Muscle of arm (tissue), 14 donors: ENCODE measurements at places on chromosomes 5 and 9.

- DNase-seq, result no peak
Measured at GRCh38 chr5:164672205-164672604, 1166.8 kb downstream of the MAT2B start.

- no peak for DNase-seq
Measured at GRCh38 chr5:54785729-54786591, 199.4 kb downstream of the ESM1 start.

- DNase-seq, result no peak
Measured at GRCh38 chr9:38436708-38437107, 12.5 kb upstream of the IGFBPL1 start.

DNA sequence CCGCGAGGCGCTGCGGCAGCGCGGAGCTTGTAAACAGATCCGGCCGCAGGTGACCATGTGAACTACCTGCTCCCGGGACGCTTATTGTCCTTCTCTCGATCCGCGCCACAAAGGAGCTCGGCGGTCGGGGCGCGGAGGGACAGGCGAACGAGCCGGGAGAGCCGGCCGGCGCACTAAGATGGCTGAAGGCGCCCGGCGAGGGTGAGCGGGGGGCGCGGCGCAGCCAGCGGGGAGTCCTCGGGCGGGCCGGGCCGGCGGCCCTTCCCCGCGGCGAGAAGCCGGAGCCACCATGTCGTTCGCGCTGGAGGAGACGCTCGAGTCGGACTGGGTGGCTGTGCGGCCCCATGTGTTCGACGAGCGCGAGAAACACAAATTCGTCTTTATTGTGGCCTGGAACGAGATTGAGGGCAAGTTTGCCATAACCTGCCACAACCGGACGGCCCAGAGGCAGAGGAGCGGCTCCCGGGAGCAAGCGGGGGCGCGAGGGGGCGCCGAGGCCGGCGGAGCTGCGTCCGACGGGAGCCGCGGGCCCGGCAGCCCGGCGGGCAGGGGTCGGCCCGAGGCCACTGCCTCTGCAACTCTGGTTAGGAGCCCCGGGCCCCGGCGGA is 535 bp downstream of the JMY start:
- no peak for DNase-seq

DNA sequence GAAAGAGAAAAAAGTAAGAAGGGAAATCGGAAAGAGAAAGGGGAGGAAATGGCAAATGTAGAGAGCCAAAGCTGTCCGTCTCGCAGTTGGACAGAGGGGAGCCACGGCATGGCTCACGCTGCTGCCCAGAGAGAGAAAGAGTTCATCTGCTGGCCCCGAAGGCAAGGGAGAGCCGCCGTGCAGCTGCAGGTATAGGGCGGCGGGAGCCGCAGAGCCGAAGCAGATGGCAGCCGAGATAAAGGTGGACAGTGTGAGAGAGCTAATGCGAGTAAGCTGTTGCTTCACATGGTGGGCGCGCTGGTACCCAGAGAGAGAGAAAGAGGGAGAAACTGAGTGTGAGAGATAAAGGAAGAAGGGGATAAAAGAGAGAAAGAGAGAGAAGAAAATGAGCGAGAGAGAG is 188.4 kb upstream of the PPP1R26 start:
- DNase-seq, result no peak

DNA sequence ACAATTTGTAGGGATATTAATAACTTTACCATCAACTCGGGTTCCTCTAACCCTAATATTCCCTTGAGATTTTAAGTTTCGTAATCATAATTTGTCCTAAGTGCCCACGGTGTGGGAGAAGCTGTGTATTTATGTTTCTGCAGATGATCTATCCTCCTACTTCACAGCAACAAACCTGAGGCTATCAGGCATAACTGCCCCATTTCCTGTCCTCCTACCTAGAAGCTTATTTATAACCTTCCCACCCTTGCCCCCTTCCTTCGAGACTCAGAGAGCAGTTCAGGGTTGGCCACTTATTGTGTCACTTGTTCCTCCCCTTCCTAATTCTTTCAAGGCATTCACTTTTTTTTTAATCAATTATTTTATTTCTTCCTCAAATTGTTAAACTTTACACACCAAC is 29.6 kb upstream of the LCP2 start:
- DNase-seq, result no peak

- peak; percentile 56 for DNase-seq
Measured at GRCh38 chr9:93098236-93098946, 2.4 kb downstream of the CARD19 start.

- DNase-seq, result no peak
Measured at GRCh38 chr5:38996123-38996522, 78.1 kb downstream of the RICTOR start.

DNA sequence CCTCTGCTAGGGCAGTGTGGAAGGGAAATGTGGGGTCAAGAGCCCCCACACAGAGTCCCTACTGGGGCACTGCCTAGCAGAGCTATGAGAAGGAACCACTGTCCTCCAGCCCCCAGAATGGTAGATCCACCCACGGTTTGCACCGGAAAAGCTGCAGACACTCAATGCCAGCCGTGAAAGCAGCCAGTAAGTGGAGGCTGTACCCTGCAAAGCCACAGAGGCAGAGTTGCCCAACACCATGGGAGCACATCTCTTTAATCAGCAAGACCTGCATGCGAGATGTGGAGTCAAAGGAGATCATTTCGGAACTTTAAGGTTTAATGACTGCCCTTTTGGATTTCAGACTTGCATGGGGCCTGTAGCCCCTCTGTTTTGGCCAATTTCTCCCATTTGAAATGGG is 52.2 kb downstream of the GKAP1 start:
- DNase-seq, result no peak

DNA sequence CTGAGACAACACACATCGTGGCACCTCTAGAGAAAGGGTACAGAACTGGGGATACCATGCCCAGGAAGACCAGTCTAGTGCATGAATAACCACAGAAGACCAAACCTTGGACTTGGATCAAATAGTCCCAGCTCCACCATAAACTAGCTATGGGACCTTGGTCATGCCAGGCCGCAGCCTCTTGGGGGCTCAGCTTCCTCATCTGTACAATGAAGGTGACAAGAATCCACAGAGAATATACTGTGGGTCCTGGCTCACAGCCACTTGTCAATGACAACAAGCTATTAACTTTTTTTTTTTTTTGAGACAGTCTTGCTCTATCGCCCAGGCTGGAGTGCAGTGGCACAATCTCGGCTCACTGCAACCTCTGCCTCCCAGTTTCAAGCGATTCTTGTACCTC is 3.9 kb downstream of the KYAT1 start:
- DNase-seq, result no peak

- DNase-seq, result no peak
Measured at GRCh38 chr5:151648988-151649387, 37.7 kb downstream of the SPARC start.

GRCh38 chr5:138980441-138980840 is 105.3 kb upstream of the LRRTM2 start:
- no peak for DNase-seq

- no peak for DNase-seq
Measured at GRCh38 chr5:164336276-164336675, 830.9 kb downstream of the MAT2B start.

DNA sequence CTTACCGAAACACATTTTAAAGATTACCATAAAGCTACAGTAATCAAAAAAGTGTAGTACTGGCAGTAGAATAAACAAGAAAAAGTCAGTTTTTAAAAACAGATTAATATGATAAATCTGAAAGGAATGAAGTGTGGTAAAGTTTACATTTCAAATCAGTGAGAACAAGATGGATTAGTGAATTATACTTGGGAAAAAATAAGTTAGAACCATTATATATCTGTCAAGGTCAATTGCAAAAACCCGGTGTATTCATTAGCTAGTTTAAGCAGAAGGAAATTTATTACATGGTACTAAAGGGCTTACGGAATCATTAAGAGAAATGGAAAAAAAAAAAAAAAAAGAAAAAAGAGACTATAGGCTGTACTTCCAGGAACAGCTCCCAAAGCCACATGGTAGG is 164.3 kb downstream of the MUSK start:
- no peak for DNase-seq

- DNase-seq, result no peak
Measured at GRCh38 chr9:115106642-115107041, 11.3 kb downstream of the TNC start.

GRCh38 chr9:34984049-34984448 is 5.5 kb upstream of the DNAJB5 start:
- no peak for DNase-seq

DNA sequence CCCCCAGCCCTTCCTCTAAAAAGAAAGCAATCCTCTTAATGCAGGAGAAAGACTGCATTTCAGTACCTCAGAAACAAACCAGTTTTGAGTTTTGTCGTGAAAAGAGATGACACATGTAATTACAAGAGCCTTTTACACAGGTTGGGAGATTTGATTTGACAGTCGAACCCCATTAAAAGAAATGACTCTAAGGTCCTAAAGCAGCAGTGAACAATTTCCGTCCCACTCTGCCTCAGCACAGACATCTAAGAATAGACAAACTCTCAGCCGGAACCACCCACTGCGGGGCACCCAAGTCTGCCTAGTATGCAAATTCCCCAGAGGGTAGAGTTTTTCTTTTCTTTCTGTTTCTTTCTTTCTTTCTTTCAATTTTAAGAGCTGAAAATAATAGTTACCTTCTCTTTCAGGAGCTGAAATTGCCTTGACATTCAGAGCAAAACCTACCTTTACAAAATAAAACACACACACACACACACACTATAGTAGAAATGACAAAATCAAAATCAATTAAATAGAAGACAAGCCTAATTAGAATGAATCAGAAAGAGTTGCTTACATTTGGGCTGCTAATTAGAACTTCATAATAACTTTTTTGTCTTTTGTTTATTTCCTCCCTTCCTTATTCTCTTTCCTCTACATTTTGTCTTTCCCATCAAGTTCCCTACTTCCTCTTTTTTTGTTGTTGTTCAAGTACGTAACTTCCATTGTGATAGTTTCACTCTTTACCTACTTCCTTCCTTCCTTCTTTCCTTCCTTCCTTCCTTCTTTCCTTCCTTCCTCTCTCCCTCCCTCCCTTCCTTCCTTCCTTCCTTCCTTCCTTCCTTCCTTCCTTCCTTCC is 65.1 kb downstream of the BASP1 start:
- DNase-seq, result no peak

- DNase-seq, result no peak
Measured at GRCh38 chr5:43390471-43390870, 21.7 kb downstream of the CCL28 start.

DNA sequence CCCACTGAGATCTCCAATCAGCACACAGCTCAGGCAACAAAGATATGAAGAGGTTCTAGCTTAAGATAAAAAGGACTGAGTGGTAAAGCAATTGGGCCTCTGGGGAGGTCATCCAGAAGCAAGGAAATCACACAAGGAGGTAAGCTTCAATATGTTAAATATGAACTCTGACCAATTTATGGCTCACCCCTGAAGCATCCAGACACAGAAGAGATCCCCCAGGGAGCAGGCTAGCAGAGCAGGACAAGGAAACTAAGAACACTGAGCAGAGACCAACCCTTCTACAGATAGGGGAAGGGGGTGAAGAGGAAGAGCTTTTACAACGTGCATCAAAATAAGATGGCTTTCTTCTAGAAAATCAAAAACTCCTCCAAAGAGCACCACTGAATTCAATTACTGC is 616.2 kb downstream of the DNAH5 start:
- no peak for DNase-seq

DNA sequence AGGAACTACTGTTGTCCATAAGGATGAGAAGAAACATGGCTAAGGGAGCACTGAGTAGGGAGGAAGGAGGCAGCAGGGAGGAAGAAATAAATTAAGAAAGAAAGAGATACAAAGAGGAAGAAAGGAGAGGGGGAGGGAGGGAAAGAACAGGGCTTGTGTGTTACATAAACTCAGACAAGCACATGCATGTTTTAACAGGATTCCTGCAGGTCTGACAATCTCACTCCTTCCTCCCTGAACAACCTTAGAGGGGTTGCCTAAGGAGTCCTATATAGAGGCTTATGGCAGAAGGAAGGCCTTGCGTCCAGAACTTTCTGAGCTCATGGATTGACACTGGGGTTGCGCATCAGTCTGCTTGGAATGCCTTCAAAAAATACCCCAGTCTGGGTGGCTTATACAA is 4.2 kb upstream of the KCNIP1 start:
- DNase-seq, result no peak

DNA sequence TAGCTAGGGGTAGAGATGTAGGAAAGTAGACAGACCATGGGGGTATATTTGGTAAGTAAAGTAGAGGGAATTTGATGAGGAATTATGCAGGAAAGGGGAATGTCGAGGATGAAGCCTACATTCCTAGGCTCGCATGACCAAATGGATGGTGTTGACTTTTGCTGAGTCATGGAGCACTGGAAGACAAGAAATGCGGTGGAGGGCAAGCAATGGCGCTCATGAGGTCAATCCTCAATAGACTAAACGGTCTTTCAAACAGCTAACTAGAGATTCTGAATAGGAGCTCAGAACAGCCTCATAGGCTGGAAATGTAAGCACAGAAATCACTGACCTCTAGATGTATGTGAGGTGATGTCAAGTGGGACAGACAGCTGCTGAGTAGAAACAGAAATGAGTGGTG is 50.7 kb upstream of the FST start:
- DNase-seq, result no peak

- no peak for DNase-seq
Measured at GRCh38 chr5:149759986-149760853, 30.1 kb downstream of the PPARGC1B start.

GRCh38 chr9:36357639-36358038 is 42.4 kb downstream of the RNF38 start:
- no peak for DNase-seq
